ENCODE measurements at places on chromosomes 11 and 22. TPM values are rescaled to one million over a fixed set of nuclear protein-coding genes. Genes with fewer than 3 reads are reported as not detected.
A peak's percentile ranks its signal among the peaks of the same experiment; 100 is the strongest.

KRTAP5-8 gene
- 0.09 TPM for polyA plus RNA-seq

DNA sequence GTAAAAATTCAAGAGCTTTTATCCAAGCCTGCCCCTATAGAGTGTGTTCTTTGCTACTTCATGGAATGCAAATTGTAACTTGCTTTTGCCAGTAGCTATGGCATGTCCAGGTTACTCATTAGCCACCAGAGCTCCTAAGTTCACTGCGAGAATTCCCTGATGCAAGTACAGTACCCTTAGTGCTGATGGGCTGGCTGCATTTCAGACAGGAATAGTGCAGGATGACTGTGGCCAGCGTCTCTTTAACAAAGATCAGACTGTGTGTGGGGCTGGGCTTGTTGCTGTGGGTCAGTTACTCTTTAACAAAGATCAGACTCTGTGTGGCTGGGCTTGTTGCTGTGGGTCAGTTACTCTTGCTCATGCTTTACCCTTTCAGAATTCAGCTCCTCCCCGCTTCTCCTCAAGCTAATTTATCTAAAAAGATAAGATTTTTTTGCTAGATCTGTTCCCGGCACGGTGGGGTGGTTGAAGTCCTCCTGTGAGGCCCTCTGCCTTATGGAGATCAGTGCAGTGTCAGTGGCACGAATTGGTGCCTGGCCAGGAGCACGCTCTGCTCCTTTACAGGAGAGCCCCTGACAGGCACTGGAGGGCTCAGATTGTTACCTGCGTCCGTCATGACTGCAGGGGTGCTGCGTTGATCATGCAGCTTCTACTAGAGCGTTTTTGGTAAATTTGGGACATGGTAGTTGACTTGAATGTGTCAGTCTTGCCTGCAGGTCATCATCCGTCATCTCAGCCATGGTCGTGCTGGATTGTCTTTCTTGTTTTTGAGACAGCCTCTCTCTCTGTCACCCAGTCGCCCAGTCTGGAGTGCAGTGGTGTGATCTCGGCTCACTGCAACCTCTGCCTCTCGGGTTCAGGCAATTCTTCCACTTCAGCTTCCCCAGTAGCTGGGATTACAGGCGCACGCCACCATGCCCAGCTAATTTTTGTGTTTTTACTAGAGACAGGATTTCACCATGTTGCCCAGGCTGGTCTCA is 27.0 kb downstream of the AP2A2 start:
- DNase-seq: peak; percentile 92

- peak; percentile 92 for DNase-seq
These were observed 4.2 kb downstream of the MRGPRF start for GRCh38 chr11:69008737-69009440.

GRCh38 chr11:36500315-36500721 is 9.8 kb downstream of the TRAF6 start:
- DNase-seq: peak; percentile 63
